Keratinocyte (primary cell): ENCODE measurements at places on chromosomes 13 and 19. TPM values are rescaled to one million over a fixed set of nuclear protein-coding genes. Genes with fewer than 3 reads are reported as not detected.

The NXNL1 gene
- not detected in 3 replicates for polyA plus RNA-seq

The BBC3 gene
- 0.60 to 1.1 TPM (median 0.89 TPM) in 3 replicates for polyA plus RNA-seq

The SPIB gene
- polyA plus RNA-seq: 0.10 TPM in 1 of 3 replicates, not detected in the others

The DHDH gene
- polyA plus RNA-seq: 0.45 to 1.8 TPM (median 0.52 TPM) in 3 replicates

The LIG1 gene
- 10.6 to 19.0 TPM (median 16.5 TPM) in 3 replicates for polyA plus RNA-seq

The ZNF799 gene
- polyA plus RNA-seq: 1.6 to 3.1 TPM (median 2.2 TPM) in 3 replicates

The SHISA7 gene
- not detected in 3 replicates for polyA plus RNA-seq

The FGF21 gene
- polyA plus RNA-seq: not detected in 3 replicates

The PRR12 gene
- 0.35 to 1.1 TPM (median 0.42 TPM) in 3 replicates for polyA plus RNA-seq

The ZNF470 gene
- polyA plus RNA-seq: 1.7 to 3.2 TPM (median 2.7 TPM) in 3 replicates

The IFI30 gene
- polyA plus RNA-seq: 28.1 to 72.7 TPM (median 31.3 TPM) in 3 replicates

The PSG2 gene
- 0.09 to 0.17 TPM (median 0.14 TPM) in 3 replicates for polyA plus RNA-seq

The PRR36 gene
- polyA plus RNA-seq: 0.05 TPM in 2 of 3 replicates, not detected in the other

The BST2 gene
- polyA plus RNA-seq: 4.0 to 8.4 TPM (median 4.4 TPM) in 3 replicates

The ACP7 gene
- polyA plus RNA-seq: 0.08 to 0.28 TPM (median 0.09 TPM) in 3 replicates

The OXGR1 gene
- polyA plus RNA-seq: not detected in 3 replicates

The PLPP2 gene
- polyA plus RNA-seq: 13.4 to 45.9 TPM (median 13.6 TPM) in 3 replicates

The KLK10 gene
- 56.3 to 97.5 TPM (median 95.3 TPM) in 3 replicates for polyA plus RNA-seq

The CTXN1 gene
- polyA plus RNA-seq: 0.41 to 2.1 TPM (median 1.5 TPM) in 3 replicates

The FCER2 gene
- 0.14 TPM in 1 of 3 replicates, not detected in the others for polyA plus RNA-seq

The ZMYM5 gene
- polyA plus RNA-seq: 9.0 to 15.4 TPM (median 10.9 TPM) in 3 replicates

The FFAR2 gene
- polyA plus RNA-seq: not detected in 3 replicates
